ENCODE measurements at places on chromosomes 2 and 18. TPM values are rescaled to one million over a fixed set of nuclear protein-coding genes. Genes with fewer than 3 reads are reported as not detected.

- H3K36me3 ChIP-seq, result peaks cover 21% of the 10 kb centered on the region
- no peak overlapping the region for H3K27ac ChIP-seq
- no peak overlapping the region for H3K4me3 ChIP-seq
- H3K27me3 ChIP-seq, result no peaks in the 10 kb centered on the region
- H3K4me1 ChIP-seq, result peaks cover 4% of the 10 kb centered on the region
Measured at GRCh38 chr2:182763311-182763912, 47.4 kb downstream of the DNAJC10 start.

GRCh38 chr18:6333981-6334380 is 80.7 kb downstream of the L3MBTL4 start:
- H3K4me3 ChIP-seq, result no peak overlapping the region
- no peak overlapping the region for H3K27ac ChIP-seq
- no peaks in the 10 kb centered on the region for H3K4me1 ChIP-seq
- no peak for DNase-seq
- no peaks in the 10 kb centered on the region for H3K27me3 ChIP-seq

DNA sequence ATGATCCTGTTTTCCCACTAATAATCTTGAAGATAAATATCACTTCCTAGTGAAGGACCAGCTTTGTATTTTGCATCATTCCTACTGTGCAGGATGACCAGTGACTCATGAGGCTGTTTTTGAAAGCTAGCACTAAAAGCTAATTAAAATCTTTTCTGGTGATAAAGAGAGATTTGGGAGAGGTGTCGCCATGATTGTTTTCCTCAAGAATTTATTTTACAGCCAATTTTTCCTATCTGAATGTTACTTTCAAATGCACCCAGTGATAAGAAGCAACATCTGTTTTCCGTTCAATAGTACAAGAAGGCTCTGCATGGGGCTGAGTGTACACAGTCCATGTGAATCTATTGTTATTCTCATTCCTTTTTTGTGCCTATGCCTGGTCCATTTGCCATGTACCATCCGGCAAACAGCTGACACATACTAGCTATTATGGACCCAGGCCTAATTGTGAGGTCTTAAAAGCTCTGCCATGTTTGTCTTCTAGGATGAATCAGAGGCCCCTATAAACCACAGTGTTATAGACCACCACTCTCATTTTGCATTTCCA is 28.4 kb downstream of the MEIS1 start:
- no peaks in the 10 kb centered on the region for H3K4me1 ChIP-seq
- no peak overlapping the region for H3K27ac ChIP-seq
- no peak overlapping the region for H3K4me3 ChIP-seq

DNA sequence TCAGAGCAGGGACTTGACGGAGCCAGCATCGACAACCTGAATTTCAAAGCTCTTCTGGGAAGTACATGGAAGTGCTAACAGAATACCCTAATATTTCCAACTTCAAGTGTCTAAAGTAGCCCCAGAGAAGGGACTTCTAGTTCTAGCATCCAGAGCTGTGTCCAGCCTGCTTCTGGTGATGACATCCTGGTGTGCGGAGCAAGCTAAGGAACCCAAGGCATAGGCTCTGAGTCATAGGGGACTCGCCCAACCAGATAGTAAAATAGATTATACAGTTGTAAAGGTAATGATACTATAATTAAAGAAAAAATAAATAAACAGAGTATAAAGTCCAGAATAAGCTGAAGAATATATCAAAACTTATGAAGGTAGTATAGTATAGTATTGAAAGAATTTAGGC is 108.1 kb upstream of the SERPINE2 start:
- H3K36me3 ChIP-seq, result no peaks in the 10 kb centered on the region
- no peak for DNase-seq
- H3K27me3 ChIP-seq, result peaks cover 11% of the 10 kb centered on the region
- H3K27ac ChIP-seq, result no peak overlapping the region
- H3K4me3 ChIP-seq, result no peak overlapping the region
- H3K4me1 ChIP-seq, result no peaks in the 10 kb centered on the region

DNA sequence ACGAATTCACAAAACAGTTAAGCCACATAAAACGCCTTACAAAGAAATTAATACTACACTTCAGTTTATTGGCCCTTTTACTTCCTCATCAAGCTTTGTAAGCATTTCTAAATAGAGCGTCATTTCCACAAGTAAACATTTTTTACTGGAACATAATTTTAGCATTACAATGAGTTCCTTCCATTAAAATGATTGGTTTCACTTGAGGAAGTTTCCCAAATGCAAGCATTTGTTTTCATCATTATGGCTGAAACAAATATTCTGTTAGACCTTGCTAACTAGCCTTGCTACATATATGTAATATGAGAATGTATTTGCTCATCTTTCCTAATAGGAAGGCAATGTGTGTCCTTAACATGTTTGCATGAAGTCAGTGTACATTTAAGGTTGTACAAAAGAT is 579.1 kb downstream of the IRS1 start:
- no peaks in the 10 kb centered on the region for H3K4me1 ChIP-seq
- H3K4me3 ChIP-seq, result no peak overlapping the region
- H3K36me3 ChIP-seq, result no peaks in the 10 kb centered on the region
- no peak for DNase-seq

DNA sequence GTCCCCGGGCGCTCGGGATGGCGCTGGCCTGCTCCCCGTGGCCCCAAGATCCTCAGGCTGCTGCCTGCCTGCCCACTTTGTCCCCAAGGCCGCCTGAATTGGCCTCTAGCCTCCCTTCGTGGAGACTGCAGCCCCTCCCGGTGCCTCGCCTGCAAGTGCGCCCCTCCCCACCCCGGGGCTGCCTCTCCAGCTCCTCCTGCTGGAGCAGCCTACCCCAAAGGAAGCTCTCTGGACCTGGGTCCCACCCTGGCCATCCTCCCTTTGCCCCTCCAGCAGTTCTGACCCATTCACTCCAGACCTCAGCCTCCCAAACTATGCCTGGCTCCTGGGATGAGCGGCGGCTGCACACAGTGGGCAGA is 6.2 kb downstream of the ESPNL start:
- no peaks in the 10 kb centered on the region for H3K27me3 ChIP-seq
- H3K27ac ChIP-seq, result no peak overlapping the region
- H3K4me3 ChIP-seq, result no peak overlapping the region

Gene HOXD4
- total RNA-seq, result not detected

Data from activated CD4-positive, alpha-beta T cell treated with anti-CD3 and anti-CD28 coated beads, Interleukin-2, amount 10 ng/mL, durations not matched to agents 7 days and 5 days (primary cell).